ENCODE measurements at places on chromosomes 5 and 9.

DNA sequence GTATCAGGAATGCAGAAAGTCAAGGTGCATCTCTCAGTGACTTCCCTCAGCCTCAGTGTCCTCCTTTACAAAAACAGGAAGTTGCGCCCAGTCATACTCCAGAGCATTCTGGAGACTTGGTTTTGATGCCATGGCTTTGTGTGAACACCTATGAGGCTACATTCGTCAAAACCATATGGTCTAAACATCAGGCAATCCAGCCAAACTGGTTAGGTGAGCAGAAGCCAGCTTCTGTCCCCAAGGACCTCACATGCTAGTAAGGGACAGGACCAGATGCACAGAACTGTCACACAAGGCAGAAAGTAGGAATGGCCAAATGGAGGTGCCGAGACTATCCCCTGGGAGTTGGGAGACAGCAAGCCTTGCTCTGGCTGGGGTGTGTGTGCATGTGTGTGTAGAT is 217.2 kb downstream of the MELK start:
- no peak for DNase-seq

DNA sequence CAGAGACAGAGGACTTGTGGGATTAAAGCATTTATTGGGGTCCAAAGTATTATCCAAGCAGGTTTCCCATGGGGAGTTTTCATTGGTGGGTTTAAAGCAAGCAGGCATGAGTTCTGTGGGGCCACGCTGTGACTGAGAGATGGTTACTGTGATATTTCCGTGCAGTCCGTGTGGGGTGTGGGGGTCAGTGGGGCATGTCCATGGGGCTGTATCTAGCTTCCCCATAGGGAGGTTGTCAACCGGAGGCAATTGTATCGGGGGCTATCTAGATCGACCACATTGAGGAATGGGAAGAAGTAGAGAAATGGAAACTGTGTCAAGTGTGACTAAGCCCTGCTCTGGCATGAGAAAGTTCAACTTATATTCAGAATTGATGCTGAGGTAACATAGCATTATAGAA is 7.1 kb upstream of the RPS23 start:
- DNase-seq = no peak

DNA sequence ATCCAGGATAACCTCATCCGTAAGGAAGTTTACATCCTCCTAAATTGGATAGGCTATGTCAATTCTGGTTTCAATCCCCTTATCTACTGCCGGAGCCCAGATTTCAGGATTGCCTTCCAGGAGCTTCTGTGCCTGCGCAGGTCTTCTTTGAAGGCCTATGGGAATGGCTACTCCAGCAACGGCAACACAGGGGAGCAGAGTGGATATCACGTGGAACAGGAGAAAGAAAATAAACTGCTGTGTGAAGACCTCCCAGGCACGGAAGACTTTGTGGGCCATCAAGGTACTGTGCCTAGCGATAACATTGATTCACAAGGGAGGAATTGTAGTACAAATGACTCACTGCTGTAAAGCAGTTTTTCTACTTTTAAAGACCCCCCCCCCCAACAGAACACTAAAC is 1.3 kb downstream of the ADRB2 start:
- DNase-seq = no peak

GRCh38 chr5:112480501-112480900 is 61.4 kb upstream of the EPB41L4A start:
- no peak for DNase-seq

DNA sequence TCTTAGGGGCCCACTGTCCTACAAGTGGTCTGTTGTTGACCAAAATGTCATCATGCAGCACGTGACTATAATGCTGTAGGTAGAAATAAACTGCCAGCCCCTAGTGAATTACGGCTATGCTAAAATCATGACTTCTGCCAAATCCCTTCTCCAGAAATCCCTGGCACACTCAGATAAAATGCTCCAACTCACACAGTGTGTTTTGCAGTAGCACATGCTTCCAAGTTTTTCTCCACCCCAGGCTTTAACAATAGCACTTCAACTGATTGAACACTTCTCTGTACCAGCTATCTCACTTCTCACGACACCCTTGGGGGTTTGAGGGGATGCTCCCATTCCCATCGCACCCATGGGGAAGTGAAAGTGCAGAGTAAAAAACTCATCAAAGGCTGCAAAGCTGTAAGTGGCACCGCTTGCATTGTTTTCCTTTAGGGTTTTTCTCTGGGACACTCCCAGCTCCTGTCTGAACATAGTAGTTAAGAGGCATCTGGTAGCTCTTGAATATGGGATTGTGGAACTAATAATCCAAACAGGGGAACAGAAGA is 151.0 kb upstream of the SLC24A2 start:
- no peak for DNase-seq

- DNase-seq = no peak
Observed at GRCh38 chr5:180334751-180335613, 18.2 kb downstream of the GFPT2 start.

DNA sequence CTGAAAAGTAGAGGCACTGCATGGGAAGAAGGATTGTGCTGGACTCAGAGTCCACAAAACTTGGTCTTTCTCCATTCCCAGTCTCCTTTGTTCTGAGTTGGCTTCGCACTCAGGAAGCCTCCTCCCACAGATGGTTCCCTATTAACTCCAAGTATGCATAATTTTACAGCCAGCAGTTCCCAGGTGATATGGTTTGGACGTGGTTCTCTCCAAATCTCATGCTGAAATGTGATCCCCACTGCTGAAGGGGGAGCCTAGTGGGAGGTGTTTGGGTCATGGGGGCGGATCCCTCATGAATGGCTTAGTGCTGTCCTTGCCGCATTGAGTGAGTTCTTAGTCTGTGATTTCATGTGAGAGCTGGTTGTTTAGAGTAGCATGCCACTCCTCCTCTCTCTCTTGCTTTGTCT is 86.6 kb downstream of the FEM1C start:
- DNase-seq = no peak

Data from activated T-cell treated with anti-CD3 and anti-CD28 coated beads for 24 hours (primary cell).